A549 (cell line): ENCODE measurements at places on chromosomes 16 and 17.

DNA sequence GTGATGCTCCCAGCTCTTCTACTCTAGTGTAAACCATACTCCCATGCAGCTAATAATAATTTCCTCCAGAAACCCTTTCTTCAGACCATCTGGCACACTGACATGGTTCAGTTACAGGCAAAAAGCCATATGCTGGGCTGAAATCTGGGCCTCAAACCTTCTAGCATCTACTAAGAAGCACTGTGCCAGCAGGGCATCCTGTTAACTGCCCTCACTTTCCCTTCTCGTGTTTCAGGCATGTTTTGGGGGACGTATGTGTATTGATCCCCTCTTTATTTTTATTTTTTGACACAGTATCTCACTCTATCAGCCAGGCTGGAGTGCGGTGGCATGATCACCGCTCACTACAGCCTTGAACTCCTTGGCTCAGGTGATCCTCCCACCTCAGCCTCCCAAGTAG, 33.3 kb downstream of the STAT5A start:
- no peak for DNase-seq

DNA sequence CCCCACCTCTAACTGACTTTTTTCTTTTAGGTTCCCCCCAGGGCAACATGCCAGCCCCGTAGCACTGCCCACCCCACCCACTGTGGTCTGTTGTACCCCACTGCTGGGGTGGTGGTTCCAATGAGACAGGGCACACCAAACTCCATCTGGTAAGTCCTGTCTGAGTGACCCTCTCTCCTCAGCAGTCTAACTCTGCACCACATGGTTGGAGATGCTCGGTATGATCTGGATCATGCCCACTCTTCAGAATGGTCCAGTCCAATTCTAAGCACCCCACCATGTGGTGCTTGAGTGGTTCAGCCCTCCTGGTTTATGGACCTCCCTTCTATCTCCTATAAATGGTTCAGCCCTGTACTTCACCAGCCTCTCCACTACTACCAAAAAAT, 5.9 kb downstream of the KDM6B start:
- DNase-seq: peak; percentile 80

DNA sequence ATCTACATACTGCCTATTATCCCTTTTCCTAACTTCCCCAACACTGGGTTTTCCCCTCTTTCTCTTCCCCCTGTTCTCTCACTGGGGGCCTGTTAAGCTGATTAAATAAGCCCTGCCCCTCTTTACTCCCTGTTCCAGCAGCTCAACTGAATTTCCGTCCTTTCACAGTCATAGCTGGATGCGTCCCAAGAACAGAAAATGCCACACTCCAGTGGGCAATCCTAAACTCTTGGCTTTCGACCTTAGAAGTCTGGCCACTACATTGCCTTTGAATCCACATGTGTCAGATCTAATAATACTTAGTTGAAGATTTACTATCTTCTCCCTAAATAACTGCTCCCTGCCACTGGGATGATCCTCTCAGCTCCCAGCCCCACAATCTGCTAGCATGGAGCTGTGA, 34.5 kb downstream of the KCNJ16 start:
- DNase-seq: no peak

DNA sequence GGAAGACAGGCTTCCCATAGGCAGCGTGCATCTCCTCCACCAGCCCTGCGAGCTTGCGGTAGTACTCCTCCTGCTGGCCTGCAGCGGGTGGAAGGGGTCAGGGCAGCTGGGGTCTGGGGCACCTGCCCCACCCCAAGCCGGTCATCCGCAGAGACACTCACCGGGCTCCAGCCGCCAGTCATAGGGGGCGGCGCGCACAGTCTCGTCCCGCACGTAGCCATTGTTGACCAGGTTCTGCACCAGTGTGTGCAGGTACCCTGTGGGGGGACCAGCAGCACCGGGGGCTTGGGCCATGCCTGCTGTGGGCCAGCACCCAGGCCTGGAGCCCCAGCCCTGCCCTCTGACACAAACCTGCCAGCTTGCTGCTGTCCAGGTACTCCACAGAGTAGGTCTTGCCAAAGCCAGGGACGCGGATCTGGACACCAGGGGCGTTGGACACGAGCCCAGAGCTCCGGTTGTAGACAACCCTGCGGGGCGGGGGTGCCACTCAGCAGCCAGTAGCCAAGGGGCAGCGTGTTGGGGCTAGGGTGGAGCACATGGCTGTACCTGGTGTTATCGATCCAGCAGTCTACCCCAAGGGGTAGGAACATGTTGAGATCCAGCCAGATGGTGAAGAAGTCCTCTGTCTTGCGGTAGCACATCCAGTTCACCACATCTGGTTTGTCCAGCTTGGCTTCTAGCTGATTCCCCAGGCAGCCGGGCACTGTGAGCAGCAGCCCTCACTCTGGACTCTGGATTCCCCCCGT, 1.2 kb downstream of the LCAT start:
- DNase-seq: no peak

DNA sequence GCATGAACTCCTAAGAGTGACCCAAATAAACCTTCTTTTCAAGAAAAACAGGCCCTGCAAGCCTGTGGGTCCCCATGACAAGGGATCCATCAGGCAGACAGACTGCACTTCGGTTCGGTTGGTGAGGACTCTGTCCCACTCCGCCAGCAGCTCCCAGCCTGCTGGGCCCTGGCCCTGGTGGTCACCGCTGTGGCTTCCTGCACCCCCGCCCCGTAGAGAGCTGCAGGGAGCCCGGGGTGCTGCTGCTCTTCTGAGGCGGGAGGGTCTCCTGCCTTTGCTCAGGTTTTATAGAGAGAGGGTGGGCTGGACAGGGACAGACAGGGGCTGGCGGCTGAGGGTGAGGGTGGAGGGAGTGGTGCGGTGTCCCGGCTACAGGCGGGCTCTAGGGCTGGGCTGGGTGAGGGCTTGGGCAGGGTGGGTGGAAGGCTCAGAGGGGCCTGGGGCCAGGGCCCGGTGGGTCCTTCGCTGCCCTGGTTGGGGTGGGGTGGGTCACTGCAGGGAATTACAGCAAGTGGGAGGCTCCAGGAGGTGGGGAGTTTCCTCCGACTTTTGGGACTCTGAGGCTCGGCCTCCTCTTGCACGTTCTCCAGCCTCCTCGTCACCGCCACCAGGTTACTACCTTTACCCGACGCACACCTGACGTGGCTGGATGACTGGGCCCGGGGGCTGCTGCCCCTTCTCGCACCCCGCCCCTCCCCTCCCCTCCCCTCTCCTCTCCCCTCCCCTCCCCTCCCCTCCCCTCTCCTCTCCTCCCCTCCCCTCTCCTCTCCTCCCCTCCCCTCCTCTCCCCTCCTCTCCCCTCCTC, 90.2 kb upstream of the CBX4 start:
- no peak for DNase-seq

DNA sequence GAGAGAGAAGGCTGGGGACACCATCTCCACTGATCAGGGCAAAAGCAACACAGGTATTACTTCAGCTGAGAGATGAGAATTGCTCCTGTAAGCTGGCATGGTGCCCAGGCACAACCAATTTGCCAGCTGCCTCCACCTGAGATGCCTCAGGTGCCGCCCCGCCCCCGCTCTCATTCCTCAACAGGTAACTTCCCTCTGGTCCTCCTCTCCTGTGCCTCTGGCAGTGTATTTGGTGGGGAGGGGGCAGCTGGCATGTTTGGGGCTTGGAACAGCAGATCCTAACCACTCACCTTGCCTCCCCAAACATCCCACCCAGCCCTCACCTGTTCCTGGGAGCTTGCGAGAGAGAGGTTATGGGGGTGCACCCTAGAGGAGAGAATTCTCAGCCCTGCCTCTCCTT, 2.9 kb upstream of the SRCIN1 start:
- DNase-seq: no peak

DNA sequence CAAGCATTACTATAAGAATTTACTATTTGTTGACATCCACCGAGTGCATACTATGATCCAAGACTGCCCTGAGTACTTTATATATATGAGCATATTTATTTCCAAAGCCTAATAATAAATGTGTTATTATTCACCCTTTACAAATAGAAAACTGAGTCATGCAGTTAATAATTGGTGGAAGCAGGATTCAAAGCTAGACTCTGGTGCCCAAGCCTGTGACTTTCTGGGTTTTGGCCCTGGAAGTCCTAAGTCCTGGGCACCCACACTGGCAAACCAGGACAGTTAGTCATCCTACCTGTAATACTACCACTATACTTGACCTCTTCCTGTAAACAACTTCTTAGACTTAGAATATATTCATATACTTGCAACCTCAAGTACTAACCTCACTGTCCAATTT, 257.4 kb upstream of the IRX5 start:
- no peak for DNase-seq

GRCh38 chr16:15464401-15465186, 30.2 kb downstream of the BMERB1 start:
- DNase-seq: no peak

DNA sequence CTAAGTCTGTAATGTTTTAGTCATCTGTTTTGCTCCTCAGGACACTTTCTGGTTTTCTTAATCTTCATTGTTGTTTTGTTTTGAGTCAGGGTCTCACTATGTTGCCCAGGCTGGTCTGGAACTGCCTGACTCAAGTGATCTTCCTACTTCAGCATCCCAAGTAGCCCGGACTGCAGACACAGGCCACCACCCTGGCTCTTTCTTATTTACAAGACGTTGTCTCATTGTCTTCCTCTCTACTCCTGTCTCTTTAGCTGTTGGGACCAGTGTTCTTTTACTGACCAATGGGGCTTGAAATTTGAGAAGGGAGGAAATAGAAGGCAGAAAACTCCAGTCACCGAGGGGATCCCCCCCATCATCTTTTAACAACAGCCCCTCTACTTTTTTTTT, 1.2 kb downstream of the SCPEP1 start:
- DNase-seq: no peak

DNA sequence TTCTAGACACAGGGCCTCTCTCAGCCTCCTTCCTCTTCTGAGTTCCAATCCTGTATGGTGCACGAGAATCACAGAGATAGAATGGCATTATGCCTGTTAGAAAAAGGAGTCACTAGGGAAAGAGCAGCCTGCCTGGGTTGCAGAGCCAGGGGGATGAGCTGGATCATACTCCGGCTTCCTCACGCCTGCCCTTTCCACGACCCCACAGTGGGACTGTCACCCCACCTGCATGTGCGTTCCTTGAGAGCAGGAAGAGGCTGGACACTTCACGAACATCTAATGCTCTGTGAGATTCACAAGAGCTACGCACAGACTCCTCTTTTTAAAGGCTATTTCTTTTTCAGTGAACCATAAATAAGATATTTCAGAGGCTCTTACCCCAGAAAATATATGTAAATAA, 54.8 kb downstream of the N4BP1 start:
- no peak for DNase-seq

GRCh38 chr16:71903608-71904007, 8.3 kb downstream of the IST1 start:
- no peak for DNase-seq

DNA sequence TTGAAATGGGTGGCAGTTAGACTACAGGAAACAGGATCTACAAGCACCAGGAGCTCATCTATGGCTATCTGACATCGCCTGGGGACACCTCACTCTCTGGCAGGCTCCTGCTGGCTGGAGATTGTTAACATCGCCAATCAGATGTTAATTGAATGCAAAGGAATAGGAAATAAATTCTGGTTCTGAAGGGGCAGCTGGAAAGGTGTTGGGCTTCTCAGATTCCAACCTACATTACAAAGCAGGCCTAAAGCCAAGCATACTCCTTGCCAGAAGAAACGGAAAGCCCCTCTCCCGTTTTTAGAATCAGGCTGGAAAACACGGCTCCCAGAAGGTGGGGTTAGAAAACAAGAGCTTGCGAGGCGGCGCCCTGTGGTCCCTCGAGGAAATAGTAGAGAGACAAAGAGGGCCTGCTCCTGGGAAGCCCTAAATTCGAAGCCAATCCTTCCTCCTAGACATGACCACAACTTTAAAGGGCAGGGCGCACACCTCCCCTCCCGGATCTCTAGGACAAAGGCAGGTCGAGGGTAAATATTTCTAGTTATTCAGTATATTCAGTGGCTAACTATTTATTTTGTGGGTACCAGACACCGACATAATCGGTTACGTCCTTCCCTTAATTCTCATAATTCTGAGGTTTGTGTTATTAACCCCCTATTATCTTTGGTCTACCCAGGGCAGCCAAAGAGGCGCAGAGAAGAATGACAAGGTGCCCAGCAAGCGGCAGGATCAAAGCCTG, 763 bp upstream of the TOM1L1 start:
- DNase-seq: no peak

DNA sequence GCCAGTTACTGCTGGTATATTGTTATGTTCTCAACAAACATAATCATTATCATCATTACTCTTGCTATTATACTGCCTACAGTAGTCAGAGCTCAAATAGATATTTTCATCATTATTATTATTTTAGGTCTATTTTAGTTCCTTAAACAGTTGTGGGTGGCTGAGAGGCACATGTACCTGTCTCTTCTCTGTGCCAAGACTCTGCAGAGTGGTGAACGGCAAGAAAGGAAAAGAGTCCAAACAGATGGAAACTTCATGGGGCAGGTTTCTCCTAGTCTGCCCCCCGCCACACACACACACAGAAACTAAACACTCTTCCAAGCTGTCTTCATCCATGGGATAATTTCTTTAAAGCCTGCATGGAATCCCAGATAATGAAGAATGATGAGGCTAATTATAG, 77.7 kb upstream of the CLEC3A start:
- no peak for DNase-seq

DNA sequence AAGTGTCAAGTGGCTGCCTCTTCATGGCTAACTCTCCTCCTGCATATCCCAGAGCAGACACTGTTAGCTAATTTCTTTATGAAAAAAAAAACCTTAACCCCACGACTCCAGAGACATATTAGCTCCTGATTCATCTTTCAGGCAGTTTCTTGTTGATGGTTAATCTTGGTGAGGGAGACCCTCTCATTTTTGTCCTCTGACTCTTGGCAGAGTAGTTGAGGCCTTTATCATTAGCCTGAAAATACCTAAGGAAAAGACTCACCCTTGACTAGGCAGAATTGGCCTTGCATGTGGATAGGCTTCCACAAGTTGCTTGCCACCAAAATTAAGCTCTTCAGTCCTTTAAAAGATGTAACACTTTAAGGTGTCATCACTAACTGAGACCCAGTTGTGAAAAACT, 4.0 kb downstream of the CRYBA1 start:
- DNase-seq: peak; percentile 24

- no peak for DNase-seq
Observed at GRCh38 chr16:49832177-49832576, 23.7 kb downstream of the ZNF423 start.
